ENCODE measurements at places on chromosomes 2 and 18.

DNA sequence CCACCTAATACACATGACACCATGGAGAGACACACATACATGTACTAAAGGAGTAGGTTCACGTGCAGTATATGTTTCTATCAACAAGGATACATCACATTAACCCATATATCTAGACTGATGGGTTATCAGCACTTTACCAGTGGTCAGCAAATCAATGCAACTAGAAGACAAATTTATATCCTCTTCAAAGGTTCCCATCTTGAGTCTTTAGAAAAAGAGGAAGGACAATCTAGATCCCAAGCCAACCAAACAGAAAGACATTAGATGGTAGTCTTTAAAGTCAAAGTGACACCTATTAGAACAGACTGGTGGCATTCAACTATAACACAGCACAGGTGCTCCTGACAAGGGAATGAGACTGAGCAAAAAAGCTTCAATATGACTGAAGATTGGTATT is 13.8 kb upstream of the SERTAD2 start:
- H3K4me1 ChIP-seq: peaks cover 45% of the 10 kb centered on the region
- peak overlapping the region; percentile 95 for H3K27ac ChIP-seq
- no peaks in the 10 kb centered on the region for H3K36me3 ChIP-seq
- H3K4me3 ChIP-seq: peak overlapping the region; percentile 49

DNA sequence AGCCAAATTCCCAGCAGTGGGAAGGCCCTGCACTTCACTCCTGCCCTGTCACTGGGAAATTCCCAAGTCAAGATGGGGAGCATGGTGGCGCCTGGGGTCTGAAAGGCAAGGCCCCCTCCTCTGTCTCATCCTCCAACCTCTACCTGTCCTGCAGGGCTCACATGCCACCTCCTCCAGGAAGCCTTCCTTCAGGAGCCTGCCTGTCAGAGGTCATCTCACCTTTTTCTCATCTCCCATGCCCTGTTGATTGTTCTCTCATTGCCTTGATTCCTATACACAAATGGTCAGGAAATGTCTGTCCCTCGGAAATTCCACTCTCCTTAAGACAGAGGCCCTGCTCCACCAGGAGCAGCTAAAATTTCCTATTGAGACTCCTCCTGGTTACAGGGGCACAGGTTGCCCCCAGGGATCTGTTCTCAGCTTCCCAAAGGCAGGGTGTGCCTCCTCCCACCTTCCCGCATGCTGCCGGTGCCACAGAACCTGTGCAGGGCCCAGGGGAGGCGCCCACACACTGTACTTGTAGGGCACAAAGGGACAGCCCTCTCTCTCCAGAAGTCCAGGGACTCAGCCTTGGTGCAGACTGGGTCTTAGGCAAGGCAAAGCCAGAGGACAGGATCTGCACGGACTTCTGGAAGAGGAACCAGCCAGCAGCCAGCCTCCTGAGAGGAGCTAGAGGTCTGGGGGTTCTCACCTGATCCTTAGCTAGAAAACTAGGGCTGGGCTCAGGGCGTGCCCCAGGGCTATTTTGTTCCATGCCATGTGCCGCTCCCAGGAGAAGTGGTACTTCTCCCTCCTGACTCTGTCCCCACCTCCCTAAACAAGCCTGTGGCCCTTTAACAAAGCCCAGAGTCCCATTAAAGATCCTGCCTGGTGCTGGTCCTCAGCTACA is 12.9 kb downstream of the HES6 start:
- H3K36me3 ChIP-seq: no peaks in the 10 kb centered on the region

DNA sequence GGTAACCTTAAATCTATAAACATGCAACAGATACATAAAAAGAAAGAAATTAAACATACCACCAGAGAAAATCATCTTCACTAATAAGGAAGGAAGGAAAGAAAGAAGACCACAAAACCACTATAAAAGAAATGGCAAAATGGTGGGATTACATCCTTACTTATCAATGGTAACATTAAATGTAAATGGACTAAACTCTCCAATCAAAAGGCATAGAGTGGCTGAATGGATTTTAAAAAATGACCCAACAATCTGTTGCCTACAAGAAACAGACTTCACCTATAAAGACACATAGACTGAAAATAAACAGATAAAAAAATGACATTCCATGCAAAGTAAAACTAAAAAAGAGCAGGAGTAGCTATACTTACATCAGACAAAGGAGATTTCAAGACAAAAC is 195.4 kb downstream of the GALNT13 start:
- no peaks in the 10 kb centered on the region for H3K36me3 ChIP-seq
- DNase-seq: no peak
- H3K4me1 ChIP-seq: no peaks in the 10 kb centered on the region
- H3K27me3 ChIP-seq: no peaks in the 10 kb centered on the region
- H3K27ac ChIP-seq: no peak overlapping the region

GRCh38 chr18:66833646-66834045 is 229.8 kb upstream of the CDH19 start:
- no peak overlapping the region for H3K27ac ChIP-seq
- no peaks in the 10 kb centered on the region for H3K4me1 ChIP-seq
- no peak overlapping the region for H3K4me3 ChIP-seq
- no peak for DNase-seq
- H3K27me3 ChIP-seq: no peaks in the 10 kb centered on the region

- H3K36me3 ChIP-seq: no peaks in the 10 kb centered on the region
- peak overlapping the region; percentile 53 for H3K27ac ChIP-seq
- H3K4me3 ChIP-seq: peak overlapping the region; percentile 99
These were observed 774 bp downstream of the IER3IP1 start for GRCh38 chr18:47175283-47175897.

DNA sequence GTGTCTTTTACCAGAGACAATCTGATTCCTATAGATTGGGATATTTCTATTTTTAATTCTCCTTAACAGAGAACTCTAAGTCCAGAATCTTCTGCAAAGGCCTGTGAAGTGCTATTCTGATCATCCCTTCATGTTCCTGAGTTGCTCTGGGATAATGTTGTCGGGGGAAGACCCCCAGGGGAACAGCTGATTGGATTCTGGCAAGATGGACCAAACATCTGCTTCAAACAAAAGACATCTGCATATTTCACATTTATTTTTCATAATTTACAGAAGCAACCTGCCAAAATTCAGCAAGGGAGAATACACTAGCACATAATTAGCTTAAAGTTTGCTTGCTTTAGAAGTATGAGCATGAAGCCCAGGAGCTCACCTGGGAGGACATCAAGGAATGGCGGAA is 116.0 kb upstream of the ETAA1 start:
- H3K27ac ChIP-seq: no peak overlapping the region
- H3K27me3 ChIP-seq: no peaks in the 10 kb centered on the region
- no peaks in the 10 kb centered on the region for H3K4me1 ChIP-seq
- no peaks in the 10 kb centered on the region for H3K36me3 ChIP-seq
- no peak for DNase-seq
- H3K4me3 ChIP-seq: no peak overlapping the region

DNA sequence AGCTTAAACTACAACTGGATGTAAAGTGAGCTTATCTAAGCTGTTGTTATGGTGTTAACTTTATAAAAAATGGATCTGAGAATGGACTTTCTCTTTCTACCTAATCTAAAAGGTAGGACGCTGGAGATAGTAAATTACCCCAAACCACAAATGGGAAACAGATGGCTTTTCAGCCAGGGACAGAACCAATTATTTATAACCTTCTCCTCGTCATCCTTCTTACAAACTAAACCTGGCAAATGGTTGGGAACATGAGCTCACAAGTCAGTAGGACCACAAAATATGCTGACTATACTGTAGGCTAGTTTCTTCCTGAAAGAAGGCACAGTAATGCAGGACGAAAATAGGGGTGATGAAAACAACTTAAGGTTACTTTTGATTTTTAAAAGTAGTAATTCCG is 32.7 kb upstream of the ZDBF2 start:
- no peak for DNase-seq
- no peaks in the 10 kb centered on the region for H3K27me3 ChIP-seq
- H3K27ac ChIP-seq: no peak overlapping the region
- peaks cover 14% of the 10 kb centered on the region for H3K4me1 ChIP-seq

DNA sequence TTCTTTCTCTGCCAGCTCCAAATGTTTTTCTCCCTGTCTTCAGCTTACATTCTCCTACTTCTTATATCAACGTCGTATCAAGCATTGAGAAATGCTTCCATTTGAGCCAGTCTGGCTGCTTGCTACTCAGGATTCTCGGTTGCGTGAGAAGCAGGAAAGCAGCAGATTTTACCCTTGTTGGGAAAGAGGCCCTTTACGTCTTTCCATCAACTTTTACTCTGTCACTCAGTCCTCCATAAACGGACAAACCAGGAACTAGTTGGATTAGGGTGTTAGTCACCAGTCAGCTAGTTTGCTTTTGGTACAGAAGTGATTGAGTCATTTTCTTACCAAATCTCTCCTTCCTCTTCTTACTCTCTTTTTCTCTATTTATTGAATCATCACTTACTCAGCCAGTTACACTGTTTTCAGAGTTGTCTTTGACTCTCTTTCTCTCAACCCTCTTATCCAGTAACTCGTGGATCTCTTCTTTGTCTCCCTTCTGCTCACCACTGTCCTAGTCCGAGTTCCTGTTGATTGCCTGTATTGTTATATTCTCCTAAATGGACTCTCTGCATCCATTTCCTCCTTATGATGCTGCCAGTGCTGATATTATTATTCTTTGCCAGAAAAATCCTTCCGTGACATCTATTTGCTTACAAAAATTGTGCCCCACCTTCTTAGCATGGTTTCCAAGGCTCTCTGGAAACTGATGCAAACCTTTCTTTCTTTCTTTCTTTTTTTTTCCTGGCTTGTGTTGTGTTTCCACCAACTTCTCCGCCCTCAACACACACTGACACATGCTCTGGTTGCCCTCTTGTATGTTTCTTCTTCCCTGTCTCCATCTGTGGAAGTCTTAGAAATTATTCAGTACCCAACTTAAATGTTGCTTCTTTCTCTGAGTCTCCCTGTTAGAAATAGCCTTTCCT is 61.5 kb downstream of the VRK2 start:
- no peaks in the 10 kb centered on the region for H3K4me1 ChIP-seq
- H3K27me3 ChIP-seq: no peaks in the 10 kb centered on the region
- no peak overlapping the region for H3K27ac ChIP-seq

GRCh38 chr2:135800513-135801460 is 36.2 kb downstream of the LCT start:
- H3K4me1 ChIP-seq: no peaks in the 10 kb centered on the region
- no peaks in the 10 kb centered on the region for H3K27me3 ChIP-seq
- no peak for DNase-seq
- no peak overlapping the region for H3K4me3 ChIP-seq
- no peaks in the 10 kb centered on the region for H3K36me3 ChIP-seq

DNA sequence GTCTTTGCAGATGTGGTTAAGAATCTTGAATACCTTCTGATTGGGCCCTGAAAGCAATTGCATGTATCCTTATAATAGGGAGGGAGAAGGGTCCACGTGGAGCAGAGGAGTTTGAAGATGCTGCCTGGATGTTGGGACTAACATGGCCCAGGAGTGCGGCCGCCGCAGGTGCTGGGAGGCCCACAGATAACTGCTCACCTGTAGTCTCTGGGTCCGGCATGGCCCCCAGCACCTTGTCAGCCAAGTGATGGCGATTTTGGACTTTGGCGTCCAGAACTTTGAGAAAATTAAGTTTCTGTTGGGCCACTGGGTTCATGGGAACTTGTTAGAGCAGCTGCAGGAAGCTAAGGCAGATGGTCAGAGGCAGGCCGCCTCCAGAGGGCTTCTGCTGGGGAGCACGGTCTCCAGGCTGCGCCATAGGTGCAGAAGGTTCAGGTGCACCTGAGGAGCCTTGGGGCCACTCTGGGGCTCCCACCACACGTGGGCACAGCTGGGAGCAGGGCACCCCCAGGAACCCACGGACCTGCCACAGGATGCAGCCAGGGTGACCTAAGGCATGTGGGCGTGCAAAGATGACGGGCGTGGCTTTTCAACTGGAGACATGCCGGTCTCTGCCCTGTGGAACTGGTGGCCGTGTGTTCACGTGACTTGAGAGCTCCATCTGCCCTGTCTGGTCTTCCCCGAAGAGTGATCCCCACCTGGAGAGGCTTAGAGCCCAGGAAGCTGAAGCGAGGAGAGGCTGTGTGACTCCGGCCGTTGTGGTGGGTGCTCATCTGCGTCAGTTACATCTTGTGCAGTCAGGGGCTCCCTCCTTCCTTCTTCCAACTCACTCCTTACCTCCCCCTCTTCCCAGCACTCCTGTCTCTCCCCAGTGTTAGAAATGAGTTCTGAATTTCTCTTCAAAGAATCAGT is 277.3 kb downstream of the AGAP1 start:
- H3K4me1 ChIP-seq: no peaks in the 10 kb centered on the region
- H3K36me3 ChIP-seq: no peaks in the 10 kb centered on the region

- DNase-seq: no peak
- H3K27me3 ChIP-seq: no peaks in the 10 kb centered on the region
- no peak overlapping the region for H3K27ac ChIP-seq
- no peaks in the 10 kb centered on the region for H3K4me1 ChIP-seq
- H3K4me3 ChIP-seq: no peak overlapping the region
These were observed 98.9 kb downstream of the RTP5 start for GRCh38 chr2:241968417-241968816.
